Keratinocyte (primary cell): ENCODE measurements at places on chromosomes 2 and 18.

- no peak for DNase-seq
These were observed 230.5 kb downstream of the ETAA1 start for GRCh38 chr2:67627456-67628207.

DNA sequence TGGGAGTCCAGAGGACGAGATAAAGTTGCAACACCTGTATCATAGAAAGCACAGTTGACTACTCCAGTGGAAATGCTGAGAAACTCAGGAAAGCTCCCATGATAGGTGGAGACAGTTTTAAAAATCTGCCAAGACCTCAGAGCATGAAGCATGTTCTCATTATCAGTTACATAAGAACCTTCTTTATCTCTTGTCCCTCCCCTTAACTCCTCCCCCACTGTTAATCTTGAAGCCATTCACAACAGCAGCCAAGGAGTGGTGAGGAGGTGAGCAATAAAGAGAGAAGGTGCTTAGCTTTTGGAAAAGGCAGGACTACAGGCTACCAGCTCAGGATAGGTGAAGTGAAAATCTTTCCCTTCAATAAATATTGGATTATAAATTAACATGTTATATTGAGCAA, 657.9 kb downstream of the NYAP2 start:
- no peak for DNase-seq

DNA sequence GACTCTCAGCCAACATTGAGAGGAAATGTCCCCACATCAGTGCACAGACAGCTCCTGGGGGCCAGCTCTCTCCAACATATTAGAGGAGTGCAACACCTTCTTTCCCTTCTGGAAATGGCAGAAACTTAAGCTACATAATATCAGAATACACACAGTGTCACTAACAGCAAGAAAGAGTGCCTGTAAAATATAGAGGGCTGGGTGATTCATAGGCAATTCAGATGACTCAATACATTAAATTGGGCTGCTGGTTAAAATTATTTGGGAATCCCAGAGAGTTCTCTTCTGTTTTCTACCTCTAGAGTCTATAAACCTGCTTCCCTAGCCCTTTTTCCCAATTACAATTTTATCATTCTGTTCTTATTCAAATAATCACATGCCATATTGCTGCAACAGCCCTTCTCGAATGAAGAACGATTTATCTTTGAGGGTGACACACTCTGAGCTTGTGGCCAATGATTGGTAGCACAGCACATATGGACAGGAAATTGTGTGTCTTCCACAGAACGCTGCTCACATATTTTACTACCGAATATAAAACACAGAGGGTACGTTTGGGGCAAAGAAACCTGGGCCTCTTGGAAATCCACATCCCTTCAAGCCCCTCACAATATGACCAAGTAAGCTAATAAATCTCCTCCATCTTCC, 381.2 kb downstream of the MBD2 start:
- no peak for DNase-seq

DNA sequence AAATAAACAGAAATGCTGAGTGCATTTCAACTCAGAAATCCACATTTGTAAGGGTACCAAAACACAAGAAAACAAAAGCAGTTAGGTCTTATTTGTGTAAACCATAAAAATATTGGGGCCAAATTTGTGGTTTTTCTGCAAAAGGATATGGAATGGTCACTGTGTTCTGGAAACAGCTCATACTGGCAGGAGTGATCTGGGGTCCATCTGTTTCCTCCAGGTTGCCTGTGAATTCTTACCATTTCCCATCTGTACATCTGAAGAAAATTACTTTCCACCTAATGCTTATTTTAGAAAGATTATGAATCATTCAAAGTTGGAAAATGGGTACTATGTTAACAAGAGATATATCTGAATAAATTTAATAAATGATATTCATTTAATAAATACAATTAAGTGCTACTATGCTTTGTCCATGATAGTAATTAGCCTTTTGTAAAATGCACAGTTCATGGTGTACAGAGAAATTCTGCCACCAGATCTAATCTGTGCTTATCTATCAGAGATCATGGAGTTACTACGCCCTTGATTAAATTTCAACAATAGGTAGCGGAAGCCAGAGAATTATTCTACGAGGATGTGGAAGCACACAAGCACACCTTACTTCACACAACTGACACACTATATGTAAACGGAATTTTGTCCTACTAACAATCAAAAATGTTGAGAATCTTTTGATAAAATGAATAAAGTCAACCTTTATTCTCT, 10.9 kb downstream of the ALS2 start:
- DNase-seq, result no peak

DNA sequence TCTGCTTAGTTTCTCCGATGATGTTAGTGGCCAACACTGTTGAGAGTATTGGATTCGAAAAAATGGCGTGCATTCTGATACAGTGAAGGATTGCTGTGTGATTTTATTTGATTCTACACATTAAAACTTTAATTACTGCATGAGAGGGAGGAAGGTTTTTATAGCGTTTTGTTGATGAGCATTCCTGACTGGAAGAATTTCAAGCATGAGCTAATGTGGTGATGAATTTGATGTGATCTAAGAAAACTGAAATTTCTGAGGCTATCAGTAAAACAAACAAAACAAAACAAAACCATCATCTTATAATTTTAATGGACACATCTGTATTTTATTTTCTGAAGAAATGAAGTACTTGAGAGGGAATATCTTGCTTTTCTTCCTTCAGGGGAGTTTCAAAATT, 59.6 kb downstream of the ITGB6 start:
- no peak for DNase-seq

DNA sequence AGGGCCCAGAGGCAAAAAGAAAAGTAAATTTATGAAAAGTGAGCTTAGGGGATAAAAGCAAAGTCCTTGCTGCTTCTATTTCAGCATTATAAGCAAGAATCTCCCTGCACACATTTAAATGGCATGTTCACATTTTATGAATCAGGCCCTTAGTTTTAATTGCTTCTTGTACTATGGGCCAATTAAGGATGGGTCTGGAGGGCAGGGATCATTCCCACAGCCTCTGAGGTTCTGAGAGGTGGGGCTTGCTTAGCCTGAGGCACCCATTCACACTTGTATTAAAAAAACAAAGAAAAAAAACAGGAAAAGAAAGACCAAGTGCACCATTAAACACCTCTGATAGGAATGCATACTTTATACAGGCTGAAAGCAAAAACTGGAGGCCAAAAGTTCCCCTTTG, 565.1 kb downstream of the BCL11A start:
- DNase-seq, result no peak

DNA sequence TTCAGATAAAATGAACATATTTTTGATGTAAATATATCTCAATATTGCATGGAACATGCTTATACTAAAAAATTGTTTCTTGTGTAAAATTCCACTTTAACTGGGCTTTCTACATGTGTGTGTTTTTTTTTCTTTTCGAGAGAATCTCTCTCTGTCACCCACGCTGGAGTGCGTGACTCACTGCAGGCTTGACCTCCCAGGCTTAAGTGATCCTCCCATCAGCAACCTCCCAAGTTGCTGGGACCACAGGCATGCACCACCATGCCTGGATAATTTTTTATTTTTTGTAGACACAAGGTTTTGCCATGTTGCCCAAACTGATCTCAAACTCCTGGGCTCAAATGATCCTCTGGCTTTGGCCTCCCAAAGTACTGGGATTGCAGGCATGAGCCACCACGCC, 254.6 kb downstream of the LOXHD1 start:
- DNase-seq, result no peak

GRCh38 chr2:232998666-232998985, 14.4 kb downstream of the NGEF start:
- DNase-seq, result no peak

DNA sequence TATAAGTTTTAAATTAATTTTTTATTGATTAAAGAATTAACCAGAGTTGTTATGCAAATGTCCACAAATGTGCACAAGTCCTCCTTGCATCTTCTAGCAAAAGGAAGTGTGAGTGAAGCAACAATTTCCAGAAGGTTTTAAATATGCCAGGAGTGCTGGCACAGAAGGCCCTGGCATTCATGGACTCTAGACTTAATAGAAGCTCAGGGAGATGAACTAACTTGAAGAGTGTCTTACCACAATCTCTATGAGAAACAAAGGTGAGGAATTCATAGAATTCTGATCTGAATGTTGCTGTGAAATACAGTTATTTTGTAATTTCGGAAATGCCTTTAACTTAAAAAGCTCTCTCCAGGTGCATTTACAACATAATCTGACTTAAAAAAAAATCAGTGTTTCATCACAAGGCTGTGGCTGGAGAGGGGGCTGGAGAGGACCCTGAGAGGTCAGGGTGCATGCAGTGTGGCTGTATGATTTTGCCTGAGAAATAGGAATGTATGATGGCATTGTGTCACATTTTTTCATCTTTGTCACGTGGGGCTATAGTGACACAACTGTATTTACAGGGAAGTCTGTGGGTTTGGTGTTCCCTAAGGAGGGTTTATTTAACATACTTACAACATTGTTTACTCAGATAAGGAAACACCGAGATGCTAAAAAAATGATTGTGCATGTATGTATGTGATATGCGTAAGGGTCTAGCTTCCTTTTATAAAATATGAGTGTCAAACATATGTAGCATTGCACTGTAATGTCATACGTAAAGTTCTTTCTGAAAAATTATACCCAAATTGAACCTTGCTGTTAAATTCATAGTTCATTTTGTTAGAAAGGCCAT, 66.2 kb downstream of the MAP4K4 start:
- DNase-seq, result no peak

DNA sequence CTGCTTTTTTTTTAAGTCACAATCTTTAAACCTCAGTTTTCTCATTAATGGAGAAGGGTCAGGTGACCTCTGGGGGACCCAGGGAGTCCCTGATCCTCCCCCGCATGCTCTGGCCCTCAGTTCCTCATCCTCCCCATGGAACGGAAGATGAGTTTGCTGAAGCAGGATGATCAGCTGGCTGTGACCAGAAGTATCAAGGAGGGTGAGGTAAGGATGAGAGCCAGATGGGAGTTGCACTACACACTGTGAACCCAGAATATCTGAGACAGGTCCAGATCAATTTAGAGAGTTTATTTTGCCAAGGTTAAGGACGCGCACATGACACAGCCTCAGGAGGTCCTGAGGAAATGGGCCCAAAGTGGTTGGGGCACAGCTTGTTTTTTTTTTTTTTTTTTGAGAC, 3.8 kb downstream of the CATIP start:
- no peak for DNase-seq

DNA sequence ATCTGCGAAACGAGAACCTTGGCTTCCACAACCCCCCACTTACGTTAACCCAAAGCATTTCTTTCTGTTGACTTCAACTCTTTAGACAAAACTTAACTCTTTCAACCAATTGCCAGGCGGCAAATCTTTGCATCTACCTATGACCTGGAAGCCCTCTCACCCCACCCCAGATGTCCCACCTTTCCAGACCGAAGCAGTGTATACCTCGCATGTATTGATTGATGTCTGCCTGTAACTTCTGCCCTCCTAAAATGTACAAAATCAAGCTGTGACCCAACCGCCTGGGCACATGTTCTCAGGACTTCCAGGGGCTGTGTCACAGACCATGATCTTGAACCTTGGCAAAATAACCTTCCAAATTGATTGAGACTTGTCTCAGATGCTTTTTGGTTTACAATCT, 12.3 kb downstream of the AQP12B start:
- no peak for DNase-seq

- DNase-seq, result no peak
These were observed 211.4 kb downstream of the CMPK2 start for GRCh38 chr2:6654279-6654678.

GRCh38 chr18:67478249-67478648, 38.3 kb downstream of the DSEL start:
- no peak for DNase-seq

GRCh38 chr2:28525481-28525880, 29.6 kb downstream of the PLB1 start:
- DNase-seq, result no peak

- DNase-seq, result no peak
These were observed 289.2 kb downstream of the NDUFA10 start for GRCh38 chr2:239735829-239736357.

GRCh38 chr2:196887431-196887830, 39.1 kb downstream of the PGAP1 start:
- no peak for DNase-seq

DNA sequence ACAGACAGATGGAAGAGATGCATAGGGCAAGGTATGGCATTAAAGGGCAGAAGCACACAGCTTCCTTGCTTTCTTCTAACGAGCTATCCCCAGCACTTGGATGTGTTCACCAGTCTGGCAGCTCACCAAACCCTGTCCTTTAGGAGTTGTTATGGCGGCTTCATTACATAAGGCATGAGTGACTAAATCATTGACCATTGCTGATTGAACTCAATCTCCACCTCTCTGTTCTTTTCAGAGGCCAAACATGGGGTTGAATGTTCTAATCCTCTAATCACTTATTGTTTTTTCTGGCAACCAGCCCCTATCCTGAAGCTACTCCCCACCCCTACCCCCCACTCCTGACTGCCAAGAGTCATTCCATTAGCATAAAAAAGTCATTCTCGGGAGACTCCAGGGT, 301.8 kb downstream of the XIRP2 start:
- no peak for DNase-seq

- no peak for DNase-seq
These were observed 172.2 kb downstream of the MYT1L start for GRCh38 chr2:2158915-2159314.

DNA sequence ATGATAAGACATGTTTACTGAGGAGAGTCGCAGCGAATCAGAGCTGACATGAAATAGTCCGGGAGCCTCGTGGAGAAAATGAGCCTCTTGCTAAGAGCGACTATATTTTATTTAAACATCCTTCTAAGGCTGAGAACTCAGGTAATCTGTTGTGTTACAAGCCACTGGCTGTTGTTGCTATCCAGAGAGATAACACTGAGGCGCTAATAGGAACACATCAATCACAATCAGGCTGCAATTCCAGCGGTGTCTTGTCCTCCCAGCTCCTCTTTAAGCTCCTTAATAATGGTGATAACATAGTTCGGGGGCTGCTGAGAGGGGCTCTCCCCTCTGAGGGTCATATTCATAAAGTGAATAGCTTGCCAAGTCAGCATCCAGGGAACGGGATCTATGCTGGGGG, 95.1 kb downstream of the INSIG2 start:
- DNase-seq, result no peak

DNA sequence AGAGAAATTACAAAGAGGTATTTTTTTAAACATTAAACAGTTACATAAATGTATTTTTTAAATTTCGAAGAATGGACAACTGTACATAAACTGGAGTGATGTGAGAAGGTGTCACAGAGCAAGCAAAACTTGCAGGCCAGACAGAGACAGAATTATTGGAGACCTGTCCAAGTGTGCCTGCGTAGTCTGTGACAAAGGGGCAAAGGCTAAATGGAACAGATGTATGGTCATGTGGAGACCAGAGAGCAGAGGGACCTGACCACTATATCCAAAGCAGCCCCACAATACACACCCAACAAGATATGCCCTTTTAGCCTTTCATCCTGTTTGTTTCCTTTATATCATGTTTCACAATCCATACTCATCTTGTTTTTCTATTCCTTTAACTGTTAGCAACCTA, 225.3 kb upstream of the VWC2L start:
- DNase-seq, result no peak
